ENCODE measurements at places on chromosomes 16 and 17. TPM values are rescaled to one million over a fixed set of nuclear protein-coding genes. Genes with fewer than 3 reads are reported as not detected.

- no peaks in the 10 kb centered on the region for H3K36me3 ChIP-seq
- no peaks in the 10 kb centered on the region for H3K27me3 ChIP-seq
- peak; percentile 62 for DNase-seq
- peak within 1 kb of the TSS; percentile 88 for H3K27ac ChIP-seq
- H3K4me1 ChIP-seq: peaks cover 18% of the 10 kb centered on the region
Observed at GRCh38 chr16:70454222-70455034, at the start of gene FCSK. Gene FCSK (plus strand): TSS chr16:70454595. CDS start chr16:70463191, 8,596 bp downstream.

GRCh38 chr17:53088481-53088880 lies 734.2 kb upstream of the KIF2B start:
- H3K36me3 ChIP-seq: no peaks in the 10 kb centered on the region
- no peaks in the 10 kb centered on the region for H3K27me3 ChIP-seq
- H3K4me3 ChIP-seq: no peak overlapping the region
- no peaks in the 10 kb centered on the region for H3K4me1 ChIP-seq
- no peak overlapping the region for H3K27ac ChIP-seq
- no peak for DNase-seq

- H3K27ac ChIP-seq: no peak overlapping the region
- H3K4me1 ChIP-seq: peaks cover 7% of the 10 kb centered on the region
- H3K4me3 ChIP-seq: no peak overlapping the region
Observed at GRCh38 chr16:52545222-52545897, 1.6 kb downstream of the TOX3 start.

GRCh38 chr16:68299571-68300453 lies 10.9 kb downstream of the SLC7A6OS start:
- DNase-seq: no peak
- H3K36me3 ChIP-seq: peaks cover 60% of the 10 kb centered on the region
- peak overlapping the region; percentile 32 for H3K27ac ChIP-seq
- no peaks in the 10 kb centered on the region for H3K27me3 ChIP-seq
- peaks cover 18% of the 10 kb centered on the region for H3K4me1 ChIP-seq

DNA sequence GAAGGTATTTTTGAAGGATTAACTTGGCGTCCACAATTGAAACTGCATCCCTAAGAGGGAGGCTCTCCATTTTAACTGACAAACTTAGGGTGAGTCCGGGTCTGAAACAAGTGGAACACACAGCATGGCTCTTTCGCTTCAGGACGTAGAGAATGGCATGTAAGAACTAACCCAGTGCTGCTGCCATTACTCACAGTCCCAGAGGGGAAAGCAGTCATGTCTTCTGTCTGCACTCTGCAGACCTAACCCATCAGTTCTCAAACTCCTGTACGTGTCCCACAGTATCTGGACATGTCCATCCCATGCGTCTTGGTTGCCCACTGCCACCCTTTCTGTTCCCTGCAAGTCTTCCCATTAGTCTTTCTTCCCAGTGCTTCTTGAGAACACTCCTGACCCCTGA lies 563 bp downstream of the ST6GALNAC1 start:
- peaks cover 28% of the 10 kb centered on the region for H3K4me1 ChIP-seq
- H3K4me3 ChIP-seq: peak overlapping the region; percentile 57
- H3K27ac ChIP-seq: no peak overlapping the region
- no peaks in the 10 kb centered on the region for H3K36me3 ChIP-seq
- no peaks in the 10 kb centered on the region for H3K27me3 ChIP-seq

GRCh38 chr16:47851146-47851545 lies 304.6 kb downstream of the ABCC12 start:
- H3K4me1 ChIP-seq: no peaks in the 10 kb centered on the region
- no peak overlapping the region for H3K4me3 ChIP-seq
- no peak for DNase-seq
- H3K27me3 ChIP-seq: no peaks in the 10 kb centered on the region

DNA sequence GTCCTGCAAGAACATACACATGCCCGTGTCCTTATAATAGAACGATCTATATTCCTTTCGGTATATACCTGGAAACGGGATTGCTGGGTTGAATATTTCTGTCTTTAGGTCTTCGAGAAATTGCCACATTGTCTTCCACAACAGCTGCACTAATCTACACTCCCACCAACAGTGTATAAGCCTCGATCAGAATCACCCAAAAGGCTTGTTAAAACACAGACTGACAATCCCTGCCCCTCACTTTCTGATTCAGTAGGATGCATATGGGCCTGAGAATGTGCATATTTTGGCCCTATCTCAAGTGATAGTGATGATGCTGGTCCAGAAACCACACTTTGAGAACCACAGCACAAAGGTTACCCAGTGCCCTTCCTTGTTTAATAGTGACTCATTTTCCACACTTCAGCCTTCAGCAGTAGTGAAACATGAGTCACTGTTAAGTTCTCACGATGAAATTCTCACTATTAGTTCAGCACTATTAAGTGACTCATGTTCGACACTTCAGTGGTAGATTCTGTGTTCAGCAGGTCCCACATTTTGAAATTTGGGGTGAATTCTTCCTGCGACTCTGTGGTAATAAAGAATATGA lies 215.6 kb downstream of the GRIN2A start:
- H3K36me3 ChIP-seq: no peaks in the 10 kb centered on the region
- peak; percentile 12 for DNase-seq
- peaks cover 3% of the 10 kb centered on the region for H3K4me1 ChIP-seq
- H3K27ac ChIP-seq: no peak overlapping the region

GRCh38 chr16:1344499-1344898 lies 7.2 kb downstream of the TSR3 start:
- no peak overlapping the region for H3K4me3 ChIP-seq
- H3K4me1 ChIP-seq: peaks cover 17% of the 10 kb centered on the region
- H3K27ac ChIP-seq: no peak overlapping the region
- no peak for DNase-seq
- H3K36me3 ChIP-seq: peaks cover 2% of the 10 kb centered on the region

DNA sequence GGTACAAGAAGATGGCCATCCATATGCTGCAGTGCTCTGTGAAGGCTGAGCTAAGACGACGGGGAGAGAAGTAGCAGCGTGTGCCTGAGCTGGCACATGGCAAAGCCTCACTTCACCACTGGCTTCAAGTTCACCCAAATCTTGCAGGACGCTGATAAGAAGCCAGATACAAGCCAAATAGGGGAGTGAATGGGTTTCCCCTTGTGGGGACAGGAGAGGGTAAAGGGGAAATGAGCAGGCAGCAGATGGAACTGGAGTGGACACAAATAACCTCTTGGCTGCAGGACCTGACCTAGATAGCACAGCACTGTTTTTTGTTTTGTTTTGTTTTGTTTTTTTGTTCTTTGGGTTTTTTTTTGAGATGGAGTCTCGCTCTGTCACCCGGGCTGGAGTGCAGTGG lies 21.0 kb upstream of the PITPNA start:
- H3K36me3 ChIP-seq: no peaks in the 10 kb centered on the region
- H3K27me3 ChIP-seq: no peaks in the 10 kb centered on the region
- H3K4me1 ChIP-seq: no peaks in the 10 kb centered on the region
- H3K4me3 ChIP-seq: no peak overlapping the region

GRCh38 chr16:66701516-66701915 lies 5.0 kb upstream of the CMTM4 start:
- H3K4me3 ChIP-seq: no peak overlapping the region
- no peaks in the 10 kb centered on the region for H3K4me1 ChIP-seq
- H3K36me3 ChIP-seq: no peaks in the 10 kb centered on the region
- DNase-seq: no peak

- no peak for DNase-seq
- no peaks in the 10 kb centered on the region for H3K4me1 ChIP-seq
- H3K4me3 ChIP-seq: no peak overlapping the region
- H3K27me3 ChIP-seq: no peaks in the 10 kb centered on the region
Observed at GRCh38 chr17:71494062-71494855, 626.6 kb upstream of the SOX9 start.

- no peaks in the 10 kb centered on the region for H3K36me3 ChIP-seq
- H3K4me3 ChIP-seq: peak overlapping the region; percentile 46
- peaks cover 12% of the 10 kb centered on the region for H3K27me3 ChIP-seq
- no peak overlapping the region for H3K27ac ChIP-seq
- H3K4me1 ChIP-seq: peaks cover 24% of the 10 kb centered on the region
Observed at GRCh38 chr17:21452377-21453143, 76.4 kb downstream of the KCNJ12 start.

The CDRT15 gene
- not detected for total RNA-seq

The SLFN14 gene
- not detected for total RNA-seq

The CNTNAP4 gene
- not detected for total RNA-seq

The ABCA3 gene
- 3.1 TPM for total RNA-seq

The HSPB9 gene
- not detected for total RNA-seq

The KLHDC4 gene
- 62.4 TPM for total RNA-seq

The GOSR1 gene
- 33.9 TPM for total RNA-seq

Measured in activated naive CD4-positive, alpha-beta T cell treated with anti-CD3 and anti-CD28 coated beads for 36 hours (primary cell).